ENCODE measurements at places on chromosomes 3 and 15.

GRCh38 chr3:87209111-87209510, 18.0 kb upstream of the CHMP2B start:
- no peak for DNase-seq

DNA sequence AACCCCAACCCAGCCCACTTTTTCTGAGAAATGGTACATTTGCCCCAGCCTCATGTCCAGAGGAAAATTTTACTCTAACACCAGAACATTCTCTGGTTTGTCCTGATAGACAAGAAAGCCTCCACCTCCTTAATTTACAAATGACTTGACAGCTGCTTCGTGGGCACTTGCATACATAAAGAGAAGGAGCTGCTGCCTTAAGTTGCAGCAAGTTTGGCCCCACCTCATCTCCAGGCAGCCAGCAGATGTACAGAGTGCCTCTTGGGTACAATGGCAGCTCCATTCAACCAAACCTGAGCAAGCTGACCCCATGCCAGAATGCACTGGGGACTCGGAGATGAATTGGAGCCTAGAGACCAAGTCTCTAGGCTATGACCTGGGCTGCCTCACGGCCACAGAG, 6.2 kb upstream of the H1-8 start:
- DNase-seq = no peak

DNA sequence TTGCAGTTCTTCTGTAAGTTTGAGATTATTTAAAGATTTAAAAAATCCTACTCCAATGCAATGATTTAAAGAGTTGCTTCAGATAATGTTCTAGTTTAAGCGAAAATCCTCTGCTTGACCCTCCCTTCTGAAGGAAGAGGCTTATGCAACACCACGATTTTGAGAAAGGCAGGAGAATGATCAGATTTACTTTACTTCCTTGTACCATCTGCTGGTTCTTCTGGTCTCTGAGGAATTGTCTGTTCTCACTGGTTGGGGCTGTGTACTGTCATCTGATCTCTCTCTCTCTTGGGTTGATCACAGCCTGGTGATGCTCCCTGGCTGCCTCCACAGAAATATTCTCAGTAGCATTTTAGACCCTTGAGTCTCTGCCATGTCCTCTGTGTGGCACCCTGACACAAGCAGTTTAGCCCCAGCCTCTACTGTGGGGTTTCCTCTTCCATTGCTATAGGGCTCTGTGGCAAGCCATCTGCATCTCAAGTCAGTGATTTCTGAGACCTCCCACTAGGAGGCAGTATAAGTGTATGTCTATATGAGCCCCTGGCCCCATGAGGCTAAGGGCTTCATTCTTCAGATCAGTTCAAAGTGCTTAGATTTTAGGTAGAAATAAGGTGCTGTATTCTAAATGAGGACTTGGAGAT, 50.8 kb upstream of the PLAAT1 start:
- DNase-seq = peak; percentile 77

DNA sequence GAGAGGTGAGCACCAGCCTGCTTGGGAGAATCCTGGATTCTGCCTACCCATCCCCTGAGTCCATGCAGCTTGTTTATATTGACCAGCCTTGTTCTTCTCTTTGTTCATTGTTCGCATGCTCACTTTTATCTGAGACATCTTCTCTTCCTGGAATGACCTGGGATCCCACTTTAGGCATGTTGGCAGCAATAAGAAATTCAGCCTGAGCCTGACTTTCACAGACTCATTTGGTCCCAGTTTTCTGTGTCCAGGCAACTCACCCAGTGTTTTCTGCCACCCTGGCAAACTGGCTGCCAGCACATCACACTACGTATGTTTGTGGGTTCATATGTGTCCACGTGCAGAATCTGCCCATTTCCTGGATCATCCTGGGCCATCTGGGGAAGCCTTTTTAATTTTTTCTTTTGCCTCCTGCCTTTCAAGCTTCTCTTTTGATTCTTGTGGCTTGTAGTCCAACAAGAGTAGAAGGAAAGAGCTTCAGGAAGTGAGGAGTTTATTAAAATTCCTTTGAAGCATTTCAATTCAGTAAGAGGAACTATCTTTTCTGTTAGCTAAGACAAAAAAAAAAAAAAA, 199.9 kb downstream of the FNDC3B start:
- no peak for DNase-seq

DNA sequence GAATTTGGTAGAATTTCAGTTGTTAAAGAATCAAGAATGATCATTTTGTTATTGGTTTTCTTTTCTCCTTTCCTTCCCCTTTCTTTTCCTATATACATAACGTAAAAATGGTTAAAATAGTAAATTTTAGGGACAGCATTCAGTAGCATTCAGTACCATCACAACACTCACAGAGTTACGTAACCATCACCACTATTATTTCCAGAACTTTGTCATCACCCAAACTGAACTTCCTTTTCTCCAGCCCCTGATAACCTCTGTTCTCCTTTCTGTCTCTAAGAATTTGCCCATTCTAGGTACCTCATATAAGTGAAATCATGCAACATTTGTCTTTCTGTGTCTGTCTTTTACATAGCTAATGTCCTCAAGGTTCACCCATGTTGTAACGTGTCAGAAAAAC, 165.3 kb downstream of the AKAP13 start:
- no peak for DNase-seq

- no peak for DNase-seq
These were observed 684 bp downstream of the TNFAIP8L3 start for GRCh38 chr15:51093839-51094605.

DNA sequence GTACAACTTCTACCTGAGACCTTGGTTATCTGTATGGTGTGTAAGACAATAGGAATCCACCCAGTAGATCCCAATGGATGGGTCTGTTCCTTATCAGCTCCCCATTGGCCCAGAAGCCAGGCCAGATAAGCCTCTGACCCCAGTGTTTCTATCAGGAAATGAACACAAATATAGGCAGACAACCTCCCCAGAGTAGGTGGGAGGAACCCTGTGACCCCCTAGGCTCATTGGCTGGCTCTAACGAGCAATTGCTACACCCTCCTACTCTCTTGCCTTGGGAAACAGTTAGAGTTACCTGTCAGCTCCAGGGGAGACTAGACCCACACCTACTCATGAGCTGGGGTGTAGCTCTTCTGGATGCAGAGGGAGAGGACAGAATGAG, 299.9 kb downstream of the UACA start:
- DNase-seq = no peak

DNA sequence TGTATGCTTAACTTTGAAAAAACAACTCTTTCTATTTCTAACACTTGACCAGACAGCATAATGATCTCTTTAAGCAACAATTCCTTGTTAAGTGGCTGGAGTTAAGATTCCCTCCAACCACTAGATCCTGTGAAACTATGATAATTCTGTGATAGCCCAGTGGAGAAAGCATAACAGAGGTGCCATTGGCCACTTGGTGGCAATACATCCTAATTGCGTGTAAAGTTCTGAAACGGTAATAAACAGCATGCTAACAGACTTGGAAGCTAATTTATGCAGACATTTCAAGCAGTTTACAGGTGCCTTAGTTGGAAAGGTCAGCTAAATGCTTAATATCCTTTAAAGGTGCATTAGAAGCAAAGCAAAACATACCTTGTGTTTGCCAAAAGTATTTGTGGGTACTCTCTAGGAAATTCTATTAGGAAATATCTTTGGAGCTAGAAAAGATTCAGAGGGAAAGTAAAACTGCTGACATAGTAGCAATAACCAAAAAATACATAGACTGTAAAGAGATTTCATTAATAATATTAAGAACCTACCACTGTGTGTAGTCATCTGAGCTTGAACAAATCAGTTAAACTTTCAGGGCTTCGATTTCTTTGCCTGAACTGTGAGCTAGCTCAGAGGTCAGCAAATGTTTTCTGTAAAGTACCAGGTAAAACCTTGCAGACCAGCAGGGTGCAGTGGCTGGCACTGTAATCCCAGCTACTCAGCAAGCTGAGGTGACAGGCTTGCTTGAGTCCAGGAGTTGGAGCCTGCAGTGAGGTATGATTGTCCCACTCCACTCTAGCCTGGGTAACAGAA, 19.0 kb upstream of the CSTA start:
- no peak for DNase-seq

- no peak for DNase-seq
These were observed 36.0 kb downstream of the RAB27A start for GRCh38 chr15:55253580-55253979.

GRCh38 chr3:25897019-25897418, 107.1 kb downstream of the OXSM start:
- no peak for DNase-seq

DNA sequence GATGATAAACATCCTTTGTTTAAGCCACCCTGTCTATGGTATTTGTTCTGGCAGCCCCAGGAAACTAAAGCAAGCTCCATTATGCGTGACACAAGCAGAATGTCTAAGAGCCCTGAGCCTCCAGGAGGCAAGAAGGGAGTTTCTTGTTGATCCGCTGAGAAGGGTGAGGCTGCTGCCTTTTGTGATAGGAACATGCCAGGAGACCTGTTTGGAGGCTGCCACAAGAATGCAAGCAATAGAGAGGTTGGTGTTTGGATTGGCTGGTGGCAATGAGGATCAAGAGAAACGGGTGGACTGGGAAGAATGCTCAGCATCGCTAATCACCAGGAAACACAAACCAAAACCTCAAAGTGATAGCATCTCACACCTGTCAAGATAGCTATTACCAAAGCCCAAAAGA, 104.8 kb downstream of the ASB7 start:
- no peak for DNase-seq

- no peak for DNase-seq
These were observed 963.2 kb downstream of the ROBO2 start for GRCh38 chr3:78003090-78003489.

- no peak for DNase-seq
These were observed 215.7 kb upstream of the SLC2A2 start for GRCh38 chr3:171242170-171242569.

GRCh38 chr15:65893060-65893459, 23.8 kb downstream of the RAB11A start:
- DNase-seq = no peak

DNA sequence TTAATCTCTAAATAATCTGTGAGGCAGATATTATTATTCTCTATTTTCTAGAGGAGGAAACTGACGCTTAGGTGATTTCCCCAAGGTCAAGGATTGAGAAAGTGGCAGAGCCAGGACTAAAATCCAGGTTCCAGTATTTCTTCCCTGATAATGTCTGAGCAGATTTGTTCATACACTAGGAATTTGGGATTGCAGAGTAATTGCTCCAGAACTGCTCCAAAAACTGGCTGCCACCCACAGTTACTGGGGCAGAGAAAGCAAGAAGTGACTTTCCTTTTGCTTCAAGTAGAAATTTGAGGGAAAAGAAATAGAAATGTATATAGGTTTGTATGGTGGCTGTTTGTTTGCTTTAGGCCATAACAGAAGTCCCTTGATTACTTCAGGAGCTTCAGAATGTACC, 60.6 kb downstream of the SLC12A8 start:
- DNase-seq = no peak

All from iPS DF 6.9 (cell line).